ENCODE measurements at places on chromosomes 6 and 20.

DNA sequence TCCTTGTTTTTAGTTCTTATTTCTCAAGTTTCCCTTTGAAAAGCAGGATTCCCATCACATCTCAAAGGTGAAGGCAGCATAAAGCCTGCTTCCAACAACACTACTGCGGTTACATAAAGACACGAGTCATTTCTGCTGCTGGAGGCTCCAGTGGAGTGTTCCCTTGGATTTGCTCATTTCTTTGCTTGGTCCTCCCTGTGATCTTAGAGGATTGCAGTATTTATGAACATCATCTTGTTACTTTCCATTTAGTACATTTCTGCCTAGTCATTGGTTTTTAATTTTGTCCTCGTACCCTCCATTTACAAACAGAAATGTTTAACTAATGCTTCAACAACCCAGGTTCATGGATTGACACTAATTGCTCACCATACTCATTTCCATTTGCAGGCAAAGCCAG, 298.8 kb downstream of the ZNF217 start:
- no peak for DNase-seq

- DNase-seq = no peak
Observed at GRCh38 chr6:7414811-7415210, 25.2 kb downstream of the RIOK1 start.

DNA sequence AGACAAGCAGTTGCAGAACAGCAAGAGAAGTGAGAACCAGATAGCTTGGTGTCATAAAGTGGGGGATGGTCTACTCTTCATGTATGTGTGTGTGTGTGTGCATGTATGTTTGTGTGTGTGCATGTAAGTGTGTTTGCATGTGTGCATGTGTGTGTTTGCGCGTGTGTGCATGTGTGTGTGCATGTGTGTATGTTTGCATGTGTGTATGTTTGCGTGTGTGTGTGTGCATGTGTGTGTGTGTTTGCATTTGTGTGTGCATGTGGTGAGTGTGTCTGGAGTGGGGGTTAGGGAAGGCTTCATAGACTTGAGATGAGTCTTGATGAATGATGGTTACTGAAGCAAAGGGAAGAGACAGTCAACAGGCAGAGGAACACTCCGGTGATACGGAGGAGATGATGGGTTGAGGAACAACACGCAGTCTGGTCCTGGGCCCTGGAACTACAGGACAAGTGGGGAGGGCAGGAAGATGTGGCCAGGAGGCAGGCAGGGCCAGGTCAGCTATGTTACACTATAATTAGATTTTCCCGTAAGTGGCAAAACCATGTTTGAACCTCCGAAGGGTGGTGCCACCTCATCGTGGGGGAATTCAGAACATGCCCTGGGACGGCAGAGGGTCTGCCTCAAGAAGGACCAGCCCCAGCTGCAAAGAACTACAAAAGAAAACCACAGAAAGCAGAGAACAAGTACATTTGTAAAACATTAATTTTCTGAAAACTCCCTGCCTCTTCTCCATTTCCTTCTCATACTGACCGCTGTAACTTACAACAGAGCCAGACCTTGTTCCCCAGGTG, 38.7 kb upstream of the PDE10A start:
- no peak for DNase-seq

- DNase-seq = no peak
Observed at GRCh38 chr20:22789676-22790075, 205.3 kb upstream of the FOXA2 start.

DNA sequence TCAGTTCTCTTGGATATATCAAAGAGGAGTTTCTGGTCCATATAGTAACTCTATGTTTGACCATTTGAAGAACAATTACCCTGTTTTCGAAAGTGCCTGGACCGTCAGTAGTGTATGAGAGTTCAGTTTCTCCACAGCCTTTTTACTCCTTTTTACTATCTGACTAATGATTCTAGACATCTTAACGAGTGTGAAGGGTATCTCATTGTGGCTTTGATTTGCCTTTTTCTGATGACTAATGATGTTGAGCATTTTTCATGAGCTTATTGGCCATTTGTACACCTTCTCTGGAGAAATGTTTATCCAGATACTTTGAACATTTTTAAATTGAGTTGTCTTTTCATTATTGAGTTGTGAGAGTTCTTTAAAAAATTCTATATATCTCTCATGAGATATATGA, 114.9 kb upstream of the ATXN1 start:
- no peak for DNase-seq
